Lower lobe of right lung (tissue), 2 donors: ENCODE measurements at places on chromosomes 7 and 10.

GRCh38 chr7:18313965-18314364 lies 181.6 kb upstream of the HDAC9 start:
- no peak for DNase-seq

- DNase-seq = no peak
These were observed 377.4 kb upstream of the PODXL start for GRCh38 chr7:131933751-131934289.

GRCh38 chr10:5550621-5551530 lies 26.1 kb downstream of the CALML3 start:
- peak; percentile 41 for DNase-seq

DNA sequence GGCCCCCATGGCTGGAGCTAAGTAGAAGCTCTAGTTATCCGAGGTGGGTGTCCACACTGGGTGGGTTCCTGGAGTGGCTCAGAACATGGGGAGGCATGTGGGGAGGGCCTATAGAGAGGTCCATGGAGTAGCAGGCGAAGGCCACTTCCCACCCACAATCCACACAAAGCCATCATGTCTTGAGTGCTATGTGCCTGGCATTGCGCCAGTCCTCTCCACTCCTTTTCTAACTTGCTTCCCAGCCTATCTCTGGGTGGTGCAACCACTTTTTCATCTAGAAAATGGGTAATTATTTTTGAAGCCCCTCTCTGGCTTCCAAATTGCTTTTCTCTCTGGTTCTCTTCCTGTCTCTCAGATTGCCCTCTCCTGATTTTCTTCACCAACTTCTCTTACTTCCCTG lies 263.6 kb downstream of the PHTF2 start:
- DNase-seq = no peak

- peak; percentile 85 for DNase-seq
These were observed 415.4 kb downstream of the PLXNA4 start for GRCh38 chr7:132160611-132161532.

DNA sequence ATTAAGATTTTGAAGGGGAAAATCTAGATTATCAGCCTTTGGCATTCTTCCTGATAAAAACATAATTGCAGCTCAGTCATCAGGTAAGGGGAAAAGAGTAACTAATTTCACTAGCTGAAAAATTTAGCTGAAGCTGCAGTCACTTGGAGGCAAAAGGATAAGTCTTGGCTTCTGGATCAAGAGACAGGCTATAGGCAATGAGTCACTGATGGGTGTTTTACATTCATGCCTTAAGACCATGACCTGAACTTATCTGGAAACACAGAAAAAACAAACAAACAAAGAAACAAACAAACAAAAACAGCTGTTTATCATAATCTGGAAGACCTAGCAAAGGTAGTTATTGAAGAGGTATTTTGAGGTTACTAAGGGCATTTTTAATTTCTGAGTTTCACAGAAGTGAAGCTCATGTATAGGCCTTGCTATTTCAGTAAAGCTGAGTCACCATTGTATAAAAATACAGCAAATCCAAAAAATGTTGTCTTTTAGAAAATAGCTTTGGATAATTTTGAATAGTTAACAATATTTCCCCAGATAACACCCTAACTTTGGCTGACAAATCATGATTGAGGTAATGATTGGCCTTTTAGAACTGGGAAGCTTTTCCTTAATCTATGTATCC lies 40.3 kb downstream of the ZNF22 start:
- DNase-seq = no peak

DNA sequence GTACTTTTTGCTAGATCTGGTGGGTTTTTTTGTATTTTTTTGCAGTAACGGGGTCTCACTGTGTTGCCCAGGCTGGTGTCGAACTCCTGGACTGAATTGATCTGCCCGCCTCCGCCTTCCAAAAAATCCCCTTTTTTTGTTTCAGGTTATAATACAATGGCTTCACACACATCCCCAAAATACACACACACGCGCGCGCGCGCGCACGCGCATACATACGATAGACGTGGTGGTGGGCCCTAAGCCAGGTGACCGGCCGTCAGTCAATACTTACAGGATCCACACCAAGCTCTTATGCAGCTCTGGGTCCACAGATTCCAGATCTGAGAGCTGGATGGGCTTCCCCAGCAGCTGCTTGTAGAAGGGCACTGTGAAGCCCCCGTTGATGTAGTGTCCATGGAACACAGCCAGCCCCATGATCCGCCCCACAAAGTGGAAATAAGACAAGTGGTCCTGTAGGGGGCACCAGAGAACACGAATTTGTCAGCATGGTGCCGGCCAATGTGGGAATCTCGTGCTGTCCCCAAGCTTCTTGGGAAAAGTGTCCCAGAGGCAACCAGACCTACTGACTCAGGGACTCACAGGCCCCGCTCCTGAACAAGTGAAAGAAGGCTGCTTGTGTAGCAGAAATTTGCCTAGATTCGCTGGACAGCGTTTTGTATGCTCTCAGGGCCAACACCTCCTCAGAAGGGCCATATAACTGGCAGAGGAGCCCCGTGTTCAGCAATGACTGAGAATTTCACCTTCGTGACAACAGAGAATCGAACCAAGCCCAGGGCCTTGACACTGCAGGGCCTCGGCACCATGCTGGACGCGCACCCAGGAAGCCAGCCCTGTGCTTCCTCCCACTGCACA lies 103.6 kb downstream of the SMURF1 start:
- DNase-seq = peak; percentile 65

GRCh38 chr10:34626158-34626880 lies 188.8 kb downstream of the PARD3 start:
- no peak for DNase-seq

DNA sequence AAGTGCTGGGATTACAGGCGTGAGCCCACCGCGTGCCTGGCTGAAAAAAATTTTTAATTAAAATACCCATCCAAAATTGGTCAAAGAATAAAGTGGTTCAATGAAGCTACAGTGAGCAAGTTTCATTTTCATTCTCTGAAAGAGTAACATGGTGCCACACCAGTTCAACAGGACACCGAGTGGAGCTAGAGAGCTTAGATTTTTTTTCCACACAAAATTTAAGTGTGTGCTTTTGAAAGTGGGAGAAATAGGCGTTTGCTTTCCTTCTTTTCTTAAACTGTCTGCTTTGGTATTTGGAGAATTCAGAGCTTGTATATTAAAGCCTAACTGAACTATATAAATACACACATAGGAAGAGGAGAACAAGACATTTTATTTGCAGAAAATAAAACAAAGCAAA lies 43.4 kb downstream of the BPGM start:
- no peak for DNase-seq

- no peak for DNase-seq
These were observed 54.7 kb downstream of the MINPP1 start for GRCh38 chr10:87559392-87559791.

DNA sequence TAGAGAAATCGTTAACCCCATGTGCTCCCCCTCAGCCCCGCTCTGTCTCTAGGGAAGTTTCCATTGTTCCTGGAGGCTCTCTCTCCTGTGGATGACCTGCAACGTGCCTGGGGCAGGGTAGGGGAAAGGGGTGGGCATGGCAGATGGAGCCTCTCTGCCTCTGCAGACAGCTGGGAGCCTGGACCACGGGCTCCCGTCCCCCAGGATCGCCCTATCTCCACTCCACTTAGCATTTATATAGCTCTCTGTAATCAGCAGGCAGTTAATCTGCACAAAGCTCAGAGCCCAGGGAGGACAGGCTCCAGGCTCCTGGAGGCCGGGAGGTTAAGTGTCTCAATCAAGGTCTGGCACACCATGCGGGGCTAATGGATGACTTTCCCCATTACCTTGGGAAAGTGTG lies 369.7 kb downstream of the PLXNA4 start:
- no peak for DNase-seq
